ENCODE measurements at places on chromosomes 3 and 15. TPM values are rescaled to one million over a fixed set of nuclear protein-coding genes. Genes with fewer than 3 reads are reported as not detected.

CNTN4 gene
- polyA plus RNA-seq, result 2.2 TPM

DNA sequence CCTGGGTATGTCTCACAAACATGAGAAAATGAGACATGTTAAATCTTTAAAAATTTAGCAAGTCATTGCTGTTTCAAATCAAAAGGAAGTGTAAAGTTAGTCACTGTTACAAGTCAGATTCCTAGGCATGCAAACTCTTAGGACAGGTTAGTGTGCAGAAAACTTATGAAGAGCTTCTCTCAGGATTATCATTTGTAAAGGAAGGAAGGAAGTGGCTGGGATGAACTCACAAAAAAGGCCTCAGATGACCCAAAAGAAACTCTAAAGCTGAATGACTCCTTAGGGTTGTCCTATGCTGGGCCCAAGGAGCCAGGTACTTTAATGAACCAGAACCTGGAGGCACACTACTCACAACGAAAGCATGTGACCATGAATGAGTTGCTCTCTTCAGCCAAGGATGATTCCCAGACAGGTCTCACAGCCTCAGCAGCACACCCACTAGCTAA is 25.0 kb downstream of the MSL2 start:
- no peak overlapping the region for H3K4me3 ChIP-seq
- peaks cover 7% of the 10 kb centered on the region for H3K4me1 ChIP-seq
- no peak overlapping the region for H3K27ac ChIP-seq
- no peaks in the 10 kb centered on the region for H3K36me3 ChIP-seq

GRCh38 chr3:142962520-142963233 is 797 bp downstream of the PAQR9 start:
- H3K36me3 ChIP-seq, result no peaks in the 10 kb centered on the region
- peaks cover 6% of the 10 kb centered on the region for H3K27me3 ChIP-seq
- no peak overlapping the region for H3K27ac ChIP-seq
- H3K4me1 ChIP-seq, result peaks cover 5% of the 10 kb centered on the region
- no peak for DNase-seq

DNA sequence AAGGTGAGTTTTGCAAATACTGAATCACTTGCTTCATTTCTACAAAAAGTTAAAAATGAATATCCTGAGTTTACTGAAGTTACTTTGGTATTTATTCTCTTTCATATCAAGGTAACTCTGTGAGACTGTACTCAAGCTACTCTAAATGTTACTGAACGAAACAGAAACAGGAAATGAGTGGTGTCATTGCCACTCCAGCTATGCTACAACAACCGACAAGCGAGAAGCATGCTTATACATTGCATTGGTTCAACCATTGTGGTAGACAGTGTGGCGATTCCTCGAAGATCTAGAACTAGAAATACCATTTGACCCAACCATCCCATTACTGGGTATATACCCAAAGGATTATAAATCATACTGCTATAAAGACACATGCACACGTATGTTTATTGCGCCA is 313.2 kb upstream of the THBS1 start:
- H3K27me3 ChIP-seq, result no peaks in the 10 kb centered on the region
- H3K4me1 ChIP-seq, result no peaks in the 10 kb centered on the region
- no peak overlapping the region for H3K27ac ChIP-seq
- H3K36me3 ChIP-seq, result no peaks in the 10 kb centered on the region
- no peak for DNase-seq
- no peak overlapping the region for H3K4me3 ChIP-seq

DNA sequence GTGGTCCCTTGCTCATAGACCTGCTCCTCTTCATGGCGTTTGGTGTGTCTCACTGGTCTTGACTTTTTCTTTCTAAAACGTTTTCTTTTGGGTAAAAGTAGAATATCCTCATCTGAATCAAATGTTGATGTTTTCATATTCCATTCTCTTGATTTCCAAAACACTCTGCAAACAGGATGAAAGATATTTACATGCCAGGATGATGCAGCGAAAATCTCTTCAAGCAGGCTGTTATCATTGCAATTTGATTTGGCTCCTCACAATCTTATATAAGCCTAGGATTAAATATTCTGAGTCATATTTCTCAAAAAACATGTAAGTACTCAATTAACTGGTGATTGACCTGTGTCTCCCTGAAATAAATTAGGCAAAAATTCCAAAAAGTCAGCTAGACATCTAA is 10.1 kb downstream of the PP2D1 start:
- no peak overlapping the region for H3K4me3 ChIP-seq
- no peak for DNase-seq
- no peak overlapping the region for H3K27ac ChIP-seq
- H3K36me3 ChIP-seq, result no peaks in the 10 kb centered on the region
- no peaks in the 10 kb centered on the region for H3K4me1 ChIP-seq
- H3K27me3 ChIP-seq, result no peaks in the 10 kb centered on the region

Data from kidney (tissue), 22 donors.